ENCODE measurements at places on chromosomes 3 and 15. TPM values are rescaled to one million over a fixed set of nuclear protein-coding genes. Genes with fewer than 3 reads are reported as not detected.

DNA sequence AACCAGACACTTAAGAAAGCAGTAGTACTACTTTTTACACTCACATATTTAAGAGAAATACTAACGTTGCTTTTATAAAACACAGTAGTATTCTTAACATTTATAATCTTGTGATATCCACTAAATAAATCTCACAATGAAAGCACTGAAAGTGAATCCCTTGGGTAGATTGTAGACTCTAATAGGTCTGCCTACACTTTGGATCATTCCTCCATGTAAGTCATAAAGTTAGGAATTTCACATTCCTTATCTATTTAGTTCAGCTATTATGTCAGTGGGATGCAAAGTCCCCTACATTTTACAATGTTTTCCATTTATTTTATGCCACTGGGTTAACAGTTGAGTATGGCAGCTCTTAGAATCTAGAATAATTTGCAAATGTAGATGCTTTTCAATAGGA is 330.7 kb downstream of the LSAMP start:
- H3K27ac ChIP-seq = no peak overlapping the region
- H3K4me3 ChIP-seq = no peak overlapping the region
- H3K27me3 ChIP-seq = no peaks in the 10 kb centered on the region
- DNase-seq = no peak
- H3K4me1 ChIP-seq = peaks cover 6% of the 10 kb centered on the region
- no peaks in the 10 kb centered on the region for H3K36me3 ChIP-seq

- DNase-seq = no peak
- H3K27me3 ChIP-seq = no peaks in the 10 kb centered on the region
- no peaks in the 10 kb centered on the region for H3K36me3 ChIP-seq
- H3K4me1 ChIP-seq = peaks cover 33% of the 10 kb centered on the region
- H3K27ac ChIP-seq = no peak overlapping the region
- H3K4me3 ChIP-seq = no peak overlapping the region
Measured at GRCh38 chr15:45868109-45868691, 233.4 kb downstream of the SQOR start.

- H3K4me3 ChIP-seq = no peak overlapping the region
- no peaks in the 10 kb centered on the region for H3K36me3 ChIP-seq
- no peak overlapping the region for H3K27ac ChIP-seq
- no peaks in the 10 kb centered on the region for H3K27me3 ChIP-seq
- DNase-seq = no peak
Measured at GRCh38 chr3:56952846-56953245, 107.6 kb upstream of the SPATA12 start.

- peak within 1 kb of the TSS; percentile 99 for H3K4me3 ChIP-seq
- H3K4me1 ChIP-seq = peaks cover 62% of the 10 kb centered on the region
- H3K27ac ChIP-seq = peak within 1 kb of the TSS; percentile 99
- peak; percentile 70 for DNase-seq
Measured at GRCh38 chr15:83284559-83285283, at the start of gene BNC1. Gene BNC1, minus strand, starts transcription at chr15:83284664. Its CDS starts 36 bp downstream, at chr15:83284628.

NOX5 gene
- 1.4 TPM for total RNA-seq

DNA sequence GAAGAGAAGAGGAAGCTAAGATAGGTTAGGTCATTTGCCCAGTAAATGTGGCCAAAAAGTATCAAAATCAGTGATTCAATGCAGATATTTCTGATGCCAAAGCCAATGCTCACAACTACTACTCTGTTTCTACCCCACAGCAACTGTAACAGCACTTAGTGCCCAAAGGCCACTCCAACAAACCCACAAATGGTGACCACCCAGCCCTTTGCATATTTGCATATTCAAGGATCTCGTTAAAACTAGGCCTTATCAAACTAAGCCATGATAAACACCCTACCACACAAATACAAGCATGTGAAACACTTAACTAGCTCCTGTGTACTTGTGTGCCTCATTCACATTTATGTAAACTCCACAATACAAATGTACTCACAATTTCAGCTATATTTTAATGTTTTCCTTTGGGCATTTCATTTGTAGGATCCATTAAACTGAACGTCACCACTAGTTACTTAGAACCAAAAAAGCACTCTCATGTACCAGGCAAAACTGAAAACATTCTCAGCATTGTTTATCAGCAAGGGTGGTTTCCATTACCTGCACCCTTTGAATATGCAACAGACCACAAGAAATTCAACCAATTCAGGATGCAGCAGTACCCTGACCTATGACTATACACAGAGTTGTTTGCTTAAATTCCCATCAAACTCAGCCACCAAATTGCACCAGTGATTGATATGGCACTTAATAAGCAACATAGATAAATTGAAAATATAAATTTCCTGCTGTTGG is 111.2 kb upstream of the STT3B start:
- H3K27ac ChIP-seq = no peak overlapping the region
- H3K4me3 ChIP-seq = no peak overlapping the region
- H3K36me3 ChIP-seq = no peaks in the 10 kb centered on the region
- H3K27me3 ChIP-seq = no peaks in the 10 kb centered on the region

DNA sequence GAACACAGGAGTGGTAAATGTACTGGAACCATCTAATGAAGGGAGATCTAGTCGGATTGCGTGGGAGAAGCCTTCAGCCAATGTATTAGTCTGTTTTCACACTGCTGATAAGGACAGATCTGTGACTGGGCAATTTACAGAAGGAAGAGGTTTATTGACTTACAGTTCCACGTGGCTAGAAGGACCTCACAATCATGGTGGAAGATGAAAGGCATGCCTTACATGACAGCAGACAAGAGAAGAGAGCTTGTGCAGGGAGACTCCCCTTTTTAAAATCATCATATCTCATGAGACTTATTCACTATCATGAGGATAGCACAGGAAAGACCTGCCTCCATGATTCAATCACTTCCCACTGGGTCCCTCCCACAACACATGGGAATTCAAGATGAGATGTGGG is 17.0 kb downstream of the HRG start:
- no peaks in the 10 kb centered on the region for H3K4me1 ChIP-seq
- no peak overlapping the region for H3K27ac ChIP-seq
- no peak overlapping the region for H3K4me3 ChIP-seq
- H3K36me3 ChIP-seq = no peaks in the 10 kb centered on the region
- no peak for DNase-seq

DNA sequence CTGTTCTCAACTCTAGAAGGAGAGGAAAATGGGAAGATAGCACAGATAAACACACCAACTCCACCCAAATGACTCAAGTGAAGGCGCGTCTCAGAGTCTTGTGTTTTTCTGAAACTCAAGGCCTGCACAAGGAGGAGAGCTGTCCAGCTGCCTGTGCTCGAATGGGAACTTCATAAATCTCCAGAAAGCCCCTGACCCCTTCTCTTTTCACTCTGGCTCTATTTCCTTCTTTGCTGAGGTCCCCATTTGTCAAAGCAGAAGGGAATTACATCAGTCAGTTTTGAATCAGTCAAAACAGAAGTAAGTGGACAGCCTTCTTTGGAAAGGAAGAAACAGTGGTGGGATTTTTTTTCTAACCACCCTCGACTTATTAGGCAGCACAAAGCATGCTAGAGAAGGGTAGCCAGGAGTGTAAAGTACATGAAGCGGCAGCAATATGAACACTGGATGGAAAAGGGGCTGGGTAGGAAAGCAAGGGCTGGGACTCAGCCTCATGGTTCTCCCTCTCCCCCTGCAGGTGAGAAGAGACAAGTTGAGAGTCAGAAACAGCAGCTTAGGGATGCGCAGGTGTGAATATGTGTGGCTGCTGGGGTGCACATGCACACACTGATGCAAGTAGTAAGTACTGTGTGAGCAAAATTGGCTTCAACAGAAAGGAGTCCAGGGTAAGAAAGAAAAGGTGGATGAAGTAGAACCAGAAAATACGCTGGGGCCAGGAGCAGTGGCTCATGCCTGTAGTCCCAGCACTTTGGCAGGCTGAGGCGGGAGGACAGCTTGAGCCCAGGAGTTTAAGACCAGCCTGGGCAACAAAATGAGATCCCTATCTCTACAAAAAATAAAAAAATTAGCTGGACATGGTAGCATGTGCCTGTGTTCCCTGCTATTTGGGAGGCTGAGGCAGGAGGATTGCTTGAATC is 36.6 kb upstream of the MAGEF1 start:
- no peaks in the 10 kb centered on the region for H3K27me3 ChIP-seq
- no peak overlapping the region for H3K27ac ChIP-seq
- no peaks in the 10 kb centered on the region for H3K36me3 ChIP-seq

GRCh38 chr3:40088527-40089170 is 220.9 kb upstream of the EIF1B start:
- H3K27ac ChIP-seq = no peak overlapping the region
- H3K4me3 ChIP-seq = no peak overlapping the region
- H3K27me3 ChIP-seq = no peaks in the 10 kb centered on the region
- H3K36me3 ChIP-seq = no peaks in the 10 kb centered on the region
- no peak for DNase-seq

TPRG1 gene
- total RNA-seq = 1.5 TPM

- no peaks in the 10 kb centered on the region for H3K36me3 ChIP-seq
- DNase-seq = no peak
- H3K4me3 ChIP-seq = peak overlapping the region; percentile 22
- peaks cover 49% of the 10 kb centered on the region for H3K27me3 ChIP-seq
- H3K27ac ChIP-seq = no peak overlapping the region
Measured at GRCh38 chr15:46778876-46779275, 938.4 kb upstream of the SEMA6D start.

EEF1AKMT4 gene
- 4.9 TPM for total RNA-seq

GRCh38 chr3:184262764-184263179 is 1.4 kb upstream of the CAMK2N2 start:
- DNase-seq = no peak
- peaks cover 16% of the 10 kb centered on the region for H3K4me1 ChIP-seq
- H3K4me3 ChIP-seq = peak overlapping the region; percentile 79
- H3K27me3 ChIP-seq = no peaks in the 10 kb centered on the region

DNA sequence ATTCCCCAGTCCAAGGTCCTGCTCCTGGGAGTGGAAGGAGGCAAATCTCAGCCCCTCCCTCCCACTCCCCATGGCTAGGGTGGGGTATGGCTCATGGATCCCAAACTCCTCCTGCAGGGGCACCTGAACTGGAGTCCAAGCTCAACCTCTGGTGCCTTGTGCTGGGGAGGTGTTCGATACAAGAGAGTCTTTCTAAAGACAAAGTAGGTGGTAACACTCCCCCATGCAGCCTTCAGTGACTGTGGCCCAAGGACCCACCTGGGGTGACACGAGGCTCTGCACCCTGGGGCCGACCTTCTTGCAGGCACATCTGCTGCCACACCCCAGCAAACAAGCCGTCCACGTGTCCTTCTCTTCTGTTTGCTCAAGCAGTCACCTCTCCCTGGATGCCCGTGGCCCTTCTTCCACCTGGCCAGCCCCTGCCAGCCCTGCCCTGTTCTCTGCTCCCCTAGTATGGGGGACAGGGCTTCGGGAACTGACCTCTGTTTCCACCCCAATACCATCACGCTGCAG is 36.7 kb upstream of the SLC6A11 start:
- peaks cover 8% of the 10 kb centered on the region for H3K27me3 ChIP-seq
- no peak overlapping the region for H3K27ac ChIP-seq
- DNase-seq = no peak
- no peak overlapping the region for H3K4me3 ChIP-seq
- H3K4me1 ChIP-seq = peaks cover 11% of the 10 kb centered on the region
- no peaks in the 10 kb centered on the region for H3K36me3 ChIP-seq

DNA sequence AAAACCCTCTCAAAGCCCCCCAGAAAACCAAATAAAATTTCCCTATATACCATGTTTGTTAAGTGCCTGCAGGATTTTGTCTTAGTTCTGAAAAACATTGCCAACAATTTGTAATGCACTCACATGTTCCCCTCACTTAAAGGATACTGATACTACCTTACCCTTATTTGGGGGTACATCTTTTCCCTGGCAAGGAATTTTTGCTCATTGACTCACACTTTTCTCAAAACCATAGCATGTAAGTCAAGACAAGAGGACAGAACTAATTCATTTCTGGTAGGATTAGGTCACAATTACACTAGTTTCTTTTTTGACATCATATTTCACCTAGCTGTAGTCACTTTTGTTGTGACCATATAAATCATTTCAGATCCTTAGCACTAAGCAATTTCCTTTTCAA is 222.2 kb downstream of the THRB start:
- DNase-seq = no peak
- H3K27me3 ChIP-seq = no peaks in the 10 kb centered on the region
- no peaks in the 10 kb centered on the region for H3K36me3 ChIP-seq
- peak overlapping the region; percentile 51 for H3K27ac ChIP-seq
- peaks cover 7% of the 10 kb centered on the region for H3K4me1 ChIP-seq
- no peak overlapping the region for H3K4me3 ChIP-seq

CCR1 gene
- not detected for total RNA-seq

ISL2 gene
- not detected for total RNA-seq

DNA sequence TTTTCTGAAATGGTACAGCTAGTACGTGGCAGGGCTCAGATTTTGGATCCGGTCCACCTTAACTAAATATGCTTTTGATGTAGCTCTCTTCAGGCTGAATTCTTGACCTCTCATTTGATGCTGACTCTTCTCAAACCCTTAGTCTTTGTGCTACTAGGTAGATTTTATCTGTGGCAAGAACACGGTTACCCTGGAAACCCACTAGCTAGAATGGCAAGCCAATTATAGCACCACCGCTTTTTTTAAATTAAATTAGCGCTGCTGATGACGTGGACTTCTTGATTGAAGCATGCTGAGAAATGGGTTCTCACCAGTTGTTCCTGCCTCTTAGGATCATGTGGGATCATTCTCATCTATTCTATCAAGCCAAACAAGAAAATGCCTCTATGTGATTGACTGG is 421.5 kb downstream of the LPP start:
- no peak for DNase-seq
- no peak overlapping the region for H3K27ac ChIP-seq
- peaks cover 4% of the 10 kb centered on the region for H3K36me3 ChIP-seq

IQSEC1 gene
- 21.2 TPM for total RNA-seq

GRCh38 chr15:76177491-76178040 is 117.8 kb downstream of the TMEM266 start:
- no peaks in the 10 kb centered on the region for H3K27me3 ChIP-seq
- H3K4me1 ChIP-seq = peaks cover 18% of the 10 kb centered on the region
- DNase-seq = peak; percentile 92
- H3K4me3 ChIP-seq = peak overlapping the region; percentile 44
- H3K36me3 ChIP-seq = peaks cover 6% of the 10 kb centered on the region

EFCC1 gene
- not detected for total RNA-seq

GPR149 gene
- total RNA-seq = not detected

GRCh38 chr3:128454310-128454618 is 12.4 kb downstream of the DNAJB8 start:
- no peak overlapping the region for H3K27ac ChIP-seq
- no peaks in the 10 kb centered on the region for H3K36me3 ChIP-seq
- H3K27me3 ChIP-seq = peaks cover 68% of the 10 kb centered on the region

MESP2 gene
- not detected for total RNA-seq

IL12A gene
- total RNA-seq = 1.3 TPM

RPUSD3 gene
- total RNA-seq = 40.7 TPM
